Parietal lobe (tissue), 2 donors: ENCODE measurements at places on chromosomes 5 and 9. TPM values are rescaled to one million over a fixed set of nuclear protein-coding genes. Genes with fewer than 3 reads are reported as not detected.

The PCDHAC2 gene
- total RNA-seq, result 55.1 TPM

The OTULINL gene
- 31.9 TPM for total RNA-seq

The NACC2 gene
- total RNA-seq, result 6.3 TPM

The STK32A gene
- total RNA-seq, result 7.8 TPM

The STXBP1 gene
- 165 TPM for total RNA-seq

The GRXCR2 gene
- total RNA-seq, result not detected

The FAM221B gene
- not detected for total RNA-seq

The SLC4A9 gene
- total RNA-seq, result not detected

The IFNA21 gene
- not detected for total RNA-seq

The RAD50 gene
- total RNA-seq, result 64.2 TPM

The TAF11L12 gene
- total RNA-seq, result not detected

The ZBTB6 gene
- 51.3 TPM for total RNA-seq

The IL5 gene
- not detected for total RNA-seq

The F12 gene
- total RNA-seq, result 3.4 TPM

The TBCA gene
- total RNA-seq, result 58.5 TPM

The SPATA31C1 gene
- not detected for total RNA-seq

The BBLN gene
- total RNA-seq, result 43.8 TPM

The ARL14EPL gene
- not detected for total RNA-seq

The HACD4 gene
- 0.94 TPM for total RNA-seq

The BARHL1 gene
- not detected for total RNA-seq

The C9orf78 gene
- total RNA-seq, result 34.4 TPM

The OTP gene
- total RNA-seq, result not detected

The PCDHGA3 gene
- total RNA-seq, result 11.0 TPM

The GCNT4 gene
- 0.94 TPM for total RNA-seq

The FOXD4L4 gene
- total RNA-seq, result 1.6 TPM

The CATSPER3 gene
- total RNA-seq, result not detected

The IL4 gene
- not detected for total RNA-seq

The PCDHA3 gene
- total RNA-seq, result 32.6 TPM

The N4BP3 gene
- total RNA-seq, result 9.7 TPM

The TAF11L10 gene
- total RNA-seq, result not detected

The IFNA2 gene
- total RNA-seq, result not detected

The DNAI1 gene
- total RNA-seq, result 2.2 TPM

The SPATA6L gene
- total RNA-seq, result 13.8 TPM

The EIF4E1B gene
- 0.31 TPM for total RNA-seq

The LMAN2 gene
- 93.0 TPM for total RNA-seq

The SV2C gene
- total RNA-seq, result 1.9 TPM

The SHB gene
- 25.7 TPM for total RNA-seq

The ADAMTS12 gene
- total RNA-seq, result 0.63 TPM

The ANKRD18B gene
- not detected for total RNA-seq

The PCDHB16 gene
- 10.6 TPM for total RNA-seq

The HTR1A gene
- 18.5 TPM for total RNA-seq

The ARSB gene
- 28.5 TPM for total RNA-seq

The NR5A1 gene
- total RNA-seq, result not detected

The SLC22A4 gene
- 1.6 TPM for total RNA-seq

The TRPM3 gene
- 42.3 TPM for total RNA-seq

The THBS4 gene
- total RNA-seq, result 3.4 TPM

The PCDH12 gene
- 2.5 TPM for total RNA-seq

The LRRC19 gene
- under 0.01 TPM for total RNA-seq

The OLFM1 gene
- total RNA-seq, result 76.7 TPM

The CDH9 gene
- 14.7 TPM for total RNA-seq

The PCDHGA7 gene
- total RNA-seq, result 23.8 TPM

The CCDC152 gene
- 8.1 TPM for total RNA-seq
